ENCODE measurements at places on chromosomes 5 and 9. TPM values are rescaled to one million over a fixed set of nuclear protein-coding genes. Genes with fewer than 3 reads are reported as not detected.

DNA sequence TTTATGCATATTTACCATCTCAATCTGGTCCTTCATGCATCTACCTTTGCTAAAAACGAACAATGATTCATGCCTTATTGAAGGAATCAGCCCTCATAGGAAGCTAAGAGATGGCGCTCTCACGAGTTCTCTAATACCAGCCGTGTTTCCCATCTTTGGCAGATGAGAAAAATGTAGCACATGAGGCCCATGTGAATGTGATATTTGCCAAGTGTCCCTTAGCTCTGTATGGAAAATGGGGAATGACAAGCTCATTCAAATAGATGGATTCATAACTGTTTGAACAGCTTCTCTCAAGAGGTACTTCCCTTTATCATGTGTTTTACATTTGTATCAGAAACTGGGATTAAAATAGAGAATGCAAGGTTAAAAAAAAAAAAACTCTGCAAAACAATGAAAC lies 66.1 kb downstream of the TTC39B start:
- H3K36me3 ChIP-seq = peaks cover 18% of the 10 kb centered on the region

DNA sequence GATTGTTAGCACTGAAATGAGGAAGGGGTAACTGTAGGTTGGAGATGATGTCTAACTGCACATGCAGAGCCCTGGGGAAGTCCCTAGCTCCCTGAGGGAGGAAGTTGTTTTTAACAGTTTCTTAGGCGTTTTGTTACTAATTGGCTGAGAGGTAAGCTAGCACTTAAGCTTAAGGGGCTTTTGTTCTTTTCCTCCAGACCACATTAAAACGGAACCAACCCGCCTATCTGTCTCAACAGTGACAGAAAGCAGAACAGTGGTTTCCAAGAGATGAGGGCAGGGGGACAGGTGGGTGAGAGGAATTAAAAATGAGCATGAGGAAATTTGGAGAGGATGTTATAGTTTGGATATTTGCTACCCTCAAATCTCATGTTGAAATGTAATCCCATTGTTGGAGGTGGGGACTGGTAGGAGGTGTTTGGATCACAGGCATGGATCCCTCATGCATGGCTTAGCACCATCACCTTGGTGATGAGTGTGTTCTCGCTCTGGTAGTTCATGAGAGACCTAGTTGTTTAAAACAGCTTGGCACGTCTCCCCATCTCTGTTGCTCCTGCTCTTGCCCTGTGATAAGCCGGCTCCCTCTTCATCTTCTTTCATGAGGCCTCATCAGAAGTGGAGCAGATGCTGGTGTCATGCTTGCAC lies 38.9 kb downstream of the LYRM7 start:
- H3K27ac ChIP-seq = no peak overlapping the region
- peaks cover 4% of the 10 kb centered on the region for H3K4me1 ChIP-seq
- no peak overlapping the region for H3K4me3 ChIP-seq
- DNase-seq = no peak
- H3K27me3 ChIP-seq = no peaks in the 10 kb centered on the region

DNA sequence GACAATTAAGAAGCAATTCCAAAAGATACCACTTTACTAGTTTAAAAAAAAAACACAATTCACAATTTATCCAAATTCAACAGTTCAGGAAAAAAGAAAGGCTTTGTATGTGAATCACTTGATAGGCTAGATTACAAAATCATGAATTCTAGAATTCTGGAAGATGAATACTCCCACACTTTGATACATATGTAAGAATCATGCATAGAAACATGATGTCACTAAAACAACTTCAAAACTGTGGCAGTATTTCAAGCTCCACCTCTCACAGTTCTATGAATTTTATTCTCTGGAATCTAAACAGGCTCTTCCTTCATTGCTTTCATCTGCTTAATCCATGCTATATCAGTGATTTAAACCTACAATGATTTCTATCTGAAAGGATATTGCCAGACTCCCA lies 51.0 kb downstream of the GNAQ start:
- H3K4me1 ChIP-seq = peaks cover 30% of the 10 kb centered on the region
- DNase-seq = no peak
- H3K27me3 ChIP-seq = no peaks in the 10 kb centered on the region
- no peak overlapping the region for H3K4me3 ChIP-seq

DNA sequence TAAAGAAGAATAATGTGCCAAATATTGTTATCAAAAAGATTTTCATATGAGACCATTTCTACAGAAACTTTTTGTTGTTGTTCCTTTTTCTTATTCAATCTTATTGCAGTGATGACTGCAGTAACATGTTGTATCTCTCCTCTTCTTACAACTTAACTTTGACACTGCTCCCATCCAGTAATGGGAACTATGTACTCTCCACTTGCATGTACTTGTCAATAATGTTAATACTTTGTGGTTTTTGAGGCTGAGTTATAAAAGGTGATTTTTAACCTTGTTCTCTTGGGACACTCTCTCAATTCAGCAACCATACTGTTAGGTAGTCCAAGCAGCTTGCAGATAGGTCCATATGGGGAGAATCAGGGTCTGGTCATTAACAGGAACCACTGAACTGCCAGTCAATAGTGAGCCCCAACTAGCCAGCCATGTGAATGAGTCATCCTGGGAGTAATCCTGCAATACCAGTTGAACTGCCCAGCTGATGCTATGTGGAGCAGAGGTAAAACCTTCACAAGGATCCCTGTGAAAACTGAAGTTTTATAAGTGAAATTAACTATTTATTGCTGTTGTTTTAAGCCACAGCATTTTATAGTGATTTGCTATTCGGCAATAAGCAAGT lies 199.6 kb upstream of the DAB2 start:
- no peak overlapping the region for H3K4me3 ChIP-seq
- H3K27ac ChIP-seq = peak overlapping the region; percentile 13
- H3K36me3 ChIP-seq = no peaks in the 10 kb centered on the region
- peaks cover 6% of the 10 kb centered on the region for H3K4me1 ChIP-seq

GRCh38 chr5:62460578-62460983 lies 48.0 kb downstream of the IPO11 start:
- no peak overlapping the region for H3K27ac ChIP-seq
- no peaks in the 10 kb centered on the region for H3K36me3 ChIP-seq
- H3K27me3 ChIP-seq = no peaks in the 10 kb centered on the region
- DNase-seq = no peak

GRM6 gene
- not detected for total RNA-seq

PCDHGA7 gene
- total RNA-seq = 0.38 TPM

GAPVD1 gene
- total RNA-seq = 58.7 TPM

Measured in mesothelial cell of epicardium (in vitro differentiated cells).